Stimulated activated CD4-positive, alpha-beta T cell treated with anti-CD3 and anti-CD28 coated beads, Interleukin-15, amount 100 ng/mL, for 1 hour (primary cell): ENCODE measurements at places on chromosomes 7 and 10.

DNA sequence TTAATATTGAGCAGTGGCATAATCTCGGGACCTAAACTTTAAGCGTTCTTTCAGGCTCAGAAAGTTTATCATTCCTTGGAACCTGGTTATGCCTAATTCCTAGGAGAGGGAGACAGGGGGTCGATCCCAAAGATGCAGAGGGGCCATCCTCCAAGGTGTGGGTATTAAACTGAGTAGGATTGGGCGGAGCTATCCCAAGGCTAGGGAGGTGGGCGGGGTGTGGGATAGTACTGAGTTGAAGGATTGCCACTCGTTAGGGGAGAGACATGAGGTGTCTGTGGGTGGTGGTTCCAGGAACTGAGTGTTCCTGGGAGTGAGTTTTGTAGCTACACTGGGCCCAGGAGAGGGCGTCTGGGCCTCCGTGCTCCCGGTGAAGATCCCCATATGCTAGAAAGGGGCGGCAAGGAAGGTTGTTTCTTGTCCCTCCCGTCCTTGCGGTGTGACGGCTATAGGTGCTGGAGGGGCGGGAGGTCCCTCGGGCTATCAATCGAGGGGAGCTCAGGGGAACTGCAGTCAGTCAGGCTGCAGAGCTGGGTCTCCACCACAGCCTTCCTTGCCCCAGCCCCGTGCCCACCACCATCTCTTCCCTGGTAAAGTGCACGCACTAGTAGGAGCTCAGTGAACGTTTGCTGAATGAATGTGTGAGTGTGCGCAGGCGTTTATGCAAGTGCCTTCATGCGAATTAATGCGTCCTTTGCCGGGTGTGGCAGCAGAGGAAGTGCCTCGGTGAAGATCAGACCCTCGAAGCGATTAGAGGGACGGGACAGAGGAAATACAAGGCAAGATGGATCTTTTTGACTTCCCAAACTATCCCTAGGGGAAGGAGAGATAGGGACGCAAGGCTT lies 3.0 kb upstream of the HMX2 start:
- no peak for DNase-seq

- DNase-seq, result no peak
Observed at GRCh38 chr7:82235713-82236112, 207.9 kb downstream of the CACNA2D1 start.

GRCh38 chr7:2811476-2812113 lies 32.5 kb downstream of the GNA12 start:
- DNase-seq, result no peak

DNA sequence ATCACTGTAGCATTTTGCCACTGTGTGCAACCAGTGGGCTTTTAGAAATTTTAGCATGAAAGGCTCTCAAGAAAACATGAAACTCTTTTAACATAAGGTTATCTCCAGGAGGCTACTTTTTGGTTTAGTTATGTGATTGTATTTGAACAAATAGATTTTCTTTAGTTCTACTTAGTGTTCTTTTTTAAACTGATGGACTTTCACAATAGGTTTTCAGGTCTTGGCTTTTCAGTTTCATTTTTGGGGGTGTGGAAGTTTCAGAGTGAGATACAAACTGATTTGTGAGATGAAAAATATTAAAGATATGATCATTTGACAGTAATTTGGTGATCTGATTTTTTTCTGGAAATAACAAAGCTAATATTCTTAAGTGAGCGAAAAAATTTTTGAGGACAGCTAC lies 344.1 kb downstream of the PHF14 start:
- no peak for DNase-seq

DNA sequence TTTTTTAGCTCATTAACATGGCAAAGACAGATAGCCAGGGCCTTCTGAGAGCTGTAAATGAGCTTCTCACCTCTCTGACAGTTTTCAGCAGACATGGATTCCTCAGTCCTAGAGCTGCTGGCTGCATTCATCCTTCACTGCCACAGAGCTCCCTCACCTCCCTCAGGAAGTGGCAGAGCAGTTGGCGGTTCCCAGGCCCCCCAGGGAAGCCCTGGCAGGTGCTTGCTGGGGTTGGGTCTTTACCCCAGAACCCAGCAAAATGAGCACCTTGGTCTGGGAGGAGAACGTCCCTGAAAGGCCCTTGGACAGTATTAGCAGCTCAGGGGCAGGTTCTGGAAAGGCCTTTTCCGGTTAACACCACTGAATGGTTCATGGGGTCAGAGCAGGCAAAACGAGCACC lies 288.0 kb downstream of the PTPRN2 start:
- no peak for DNase-seq

GRCh38 chr7:48213226-48213625 lies 42.0 kb downstream of the ABCA13 start:
- no peak for DNase-seq

- no peak for DNase-seq
Observed at GRCh38 chr7:117262546-117262945, 60.3 kb downstream of the WNT2 start.

- no peak for DNase-seq
Observed at GRCh38 chr10:43369921-43370320, 1.5 kb upstream of the FXYD4 start.

DNA sequence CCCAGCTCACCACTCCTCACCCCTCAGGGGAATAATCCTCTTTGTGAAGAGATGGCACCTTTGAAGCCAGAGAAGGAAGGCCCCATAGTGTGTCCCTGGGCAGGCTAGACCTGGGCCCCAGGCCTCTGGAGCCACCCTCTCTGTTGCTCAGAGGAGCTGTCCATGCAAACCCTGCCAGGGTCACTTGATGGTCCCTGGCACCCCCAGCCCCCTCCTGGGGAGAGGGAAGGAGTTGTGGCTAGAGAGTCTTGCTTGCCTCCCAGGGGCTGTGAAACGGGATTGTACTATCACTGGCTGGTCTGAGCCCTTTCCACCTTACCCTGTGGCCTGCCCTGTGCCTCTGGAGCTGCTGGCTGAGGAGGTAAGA lies 5.8 kb downstream of the GHRHR start:
- no peak for DNase-seq

DNA sequence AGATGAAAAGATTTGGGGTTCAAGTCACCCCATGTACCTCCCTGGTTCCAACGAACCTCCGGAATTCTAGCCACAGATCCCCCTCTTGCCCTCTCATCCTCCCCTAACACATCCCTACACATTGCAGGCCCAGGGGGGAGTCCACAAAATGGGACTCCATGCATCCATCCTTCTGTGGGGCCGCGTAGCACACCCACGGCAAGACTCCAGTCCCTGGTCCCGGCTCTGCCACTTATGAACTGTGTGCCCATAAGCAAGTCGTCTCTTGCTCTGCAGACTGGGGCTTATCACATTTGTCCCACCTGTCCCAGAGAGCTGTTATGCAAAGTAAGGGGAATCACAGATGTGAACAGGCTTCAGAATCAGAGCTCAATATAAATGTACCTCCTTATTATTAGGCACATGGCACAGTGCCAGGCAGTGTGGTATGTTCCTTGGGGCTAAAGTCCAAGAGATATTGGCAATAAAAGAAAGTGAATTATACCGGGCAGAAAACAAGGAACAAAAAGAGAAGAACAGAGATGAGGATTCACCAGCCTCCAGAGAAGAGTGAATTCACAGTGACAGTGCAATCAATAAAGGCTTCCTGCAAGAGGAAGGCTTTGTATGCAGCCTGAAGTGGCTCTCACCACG lies 73.9 kb downstream of the KCNMA1 start:
- DNase-seq, result no peak

- DNase-seq, result no peak
Observed at GRCh38 chr7:77330169-77330882, 85.8 kb downstream of the GSAP start.

DNA sequence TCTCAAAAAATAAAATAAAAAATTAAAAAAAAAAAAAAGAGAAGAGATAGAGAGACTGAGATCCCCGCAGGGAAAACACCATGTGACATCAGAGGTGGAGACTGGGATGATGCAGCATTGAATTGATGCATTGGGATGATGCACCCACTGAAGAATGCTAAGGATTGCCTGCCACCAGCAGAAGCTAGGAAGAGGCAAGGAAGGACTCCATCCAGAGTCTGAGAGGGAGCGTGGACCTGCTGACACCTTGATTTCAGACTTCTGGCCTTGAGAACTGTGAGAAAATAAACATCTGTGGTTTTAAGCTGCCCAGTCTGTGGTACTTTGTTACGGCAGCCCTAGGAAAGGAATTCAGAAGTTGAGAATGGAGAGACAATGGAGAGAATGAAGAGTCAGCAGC lies 89.8 kb upstream of the PRPS1L1 start:
- DNase-seq, result no peak

DNA sequence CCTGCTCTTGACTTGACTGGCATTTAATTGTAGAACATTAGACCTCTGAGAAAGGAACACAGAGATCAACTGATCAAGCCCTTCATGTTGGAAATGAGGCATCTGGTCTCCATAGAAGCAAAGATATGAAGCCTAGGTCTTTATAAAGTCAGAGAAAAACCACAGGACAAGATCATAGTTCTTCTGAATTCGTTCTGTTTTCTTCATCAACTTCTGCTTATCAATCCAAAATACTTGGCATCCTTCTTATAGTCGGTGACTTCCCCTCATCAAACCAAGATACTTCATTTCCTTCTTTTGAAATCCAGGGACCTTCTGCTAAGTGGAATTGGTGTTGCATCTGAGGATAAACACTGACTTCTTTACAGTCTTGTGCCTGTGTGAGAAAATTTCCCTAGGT lies 77.1 kb upstream of the PRKCQ start:
- DNase-seq, result no peak

GRCh38 chr7:94398841-94399240 lies 4.1 kb downstream of the COL1A2 start:
- DNase-seq, result no peak

DNA sequence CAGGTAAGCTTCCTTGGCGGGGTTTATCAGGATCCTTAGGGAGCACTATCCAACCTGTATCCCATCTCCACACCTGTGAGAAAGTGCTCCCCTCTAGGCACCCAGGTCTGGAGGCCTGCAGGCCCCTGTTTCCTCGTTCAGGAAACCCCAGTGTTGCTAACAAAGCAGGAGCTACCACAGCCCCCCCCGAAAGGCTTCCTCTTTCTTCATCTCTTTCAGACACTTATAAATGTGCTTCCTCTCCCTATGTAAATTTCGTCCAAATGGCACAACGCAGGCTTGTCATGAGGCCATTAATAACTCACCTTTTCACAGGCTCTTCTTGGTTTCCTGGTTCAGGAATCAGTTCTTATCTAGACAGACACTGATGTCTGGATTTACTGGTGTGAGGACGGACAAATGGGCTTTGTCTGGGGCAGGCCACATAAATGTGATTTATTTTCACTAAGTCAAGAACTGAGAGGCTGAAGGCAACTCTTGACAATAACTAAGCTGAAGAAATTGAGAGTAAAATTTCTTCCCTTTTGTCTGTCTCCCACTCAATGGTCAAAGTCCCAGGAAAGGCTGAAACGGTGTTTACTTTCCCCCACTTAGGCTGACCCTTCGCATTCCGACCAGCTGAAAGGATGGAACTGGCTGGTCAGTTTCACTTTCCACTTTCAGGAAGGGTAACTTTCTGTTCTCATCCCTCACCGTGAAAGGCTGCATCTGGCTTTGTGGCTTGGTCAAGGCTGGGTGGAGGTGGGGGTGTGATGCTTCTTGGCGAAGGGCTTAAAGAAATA lies 46.8 kb downstream of the PIK3AP1 start:
- DNase-seq, result no peak

GRCh38 chr10:77796311-77796915 lies 130.1 kb downstream of the DLG5 start:
- no peak for DNase-seq

GRCh38 chr10:101744267-101744666 lies 31.6 kb downstream of the FGF8 start:
- no peak for DNase-seq

DNA sequence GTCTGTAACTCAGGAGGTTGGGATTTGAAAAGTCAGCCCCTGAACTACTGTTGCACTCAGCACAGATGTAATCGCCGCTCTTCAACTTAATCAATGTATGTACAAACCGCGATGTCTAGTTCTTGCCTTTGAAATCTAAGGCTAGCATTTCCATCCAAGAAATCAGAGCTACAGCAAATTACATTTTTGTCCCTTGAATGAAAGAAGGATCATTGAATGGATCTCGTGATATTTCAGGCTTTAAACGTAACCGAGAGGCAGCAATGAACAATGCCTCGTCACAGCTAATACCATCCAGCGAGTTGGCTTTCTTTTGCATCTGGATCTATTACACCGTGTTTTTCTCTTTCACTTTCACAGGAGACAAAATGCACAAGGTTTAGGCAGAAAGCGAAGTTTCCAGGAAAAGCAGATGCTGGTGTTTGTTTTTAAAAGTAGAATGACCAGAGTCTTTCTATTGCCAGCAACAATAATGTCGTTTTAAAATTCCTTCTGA lies 5.5 kb downstream of the SKIDA1 start:
- DNase-seq, result no peak

DNA sequence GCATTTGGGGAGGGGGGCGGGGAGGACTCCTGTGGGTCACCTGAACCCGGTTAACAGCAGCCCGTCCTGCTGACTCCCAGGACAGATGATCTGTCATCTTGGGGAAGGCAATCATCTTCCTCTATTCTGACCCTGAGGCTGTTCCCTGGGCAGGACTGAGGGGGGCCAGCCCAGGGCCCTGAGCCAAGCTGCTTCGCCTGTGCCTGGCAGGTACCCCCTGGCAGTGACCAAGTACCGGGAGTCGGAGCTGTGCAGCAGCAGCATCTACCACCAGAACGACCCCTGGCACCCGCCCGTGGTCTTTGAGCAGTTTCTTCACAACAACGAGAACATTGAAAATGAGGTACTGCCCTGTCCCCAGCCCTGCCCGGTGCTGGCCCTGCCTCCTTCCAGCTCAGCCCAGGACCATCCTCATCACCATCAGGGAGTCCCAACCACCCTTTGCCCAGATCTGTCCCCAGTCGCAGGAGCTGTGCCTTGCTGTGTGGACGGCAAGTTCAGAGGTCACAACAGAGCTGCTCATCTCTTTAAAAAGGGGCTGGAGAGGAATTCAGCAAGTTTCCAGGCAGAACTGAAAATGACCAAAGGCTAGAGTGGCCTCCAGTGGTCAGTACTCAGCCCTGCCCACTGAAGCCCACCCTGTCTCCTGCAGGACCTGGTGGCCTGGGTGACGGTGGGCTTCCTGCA lies 8.1 kb downstream of the AOC1 start:
- DNase-seq, result no peak

DNA sequence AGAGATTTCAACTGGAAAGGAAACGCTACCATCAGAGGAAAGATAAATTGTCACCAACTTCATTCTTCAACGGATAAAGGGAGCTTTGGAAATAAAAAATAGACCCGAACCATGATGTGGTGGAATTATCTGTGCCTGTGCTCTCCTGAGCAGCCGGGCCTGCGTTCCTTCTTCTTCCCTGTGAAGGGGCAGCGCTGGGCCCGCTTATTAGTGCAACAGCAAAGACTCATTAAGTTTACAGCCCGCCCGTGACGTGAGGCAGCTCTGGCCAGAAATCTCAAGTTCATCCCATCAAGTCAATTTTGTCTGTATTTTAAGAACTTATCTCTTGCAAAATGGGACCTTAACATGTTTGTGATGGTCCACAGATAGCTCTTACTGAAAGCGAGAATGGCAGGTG lies 193.7 kb downstream of the ADARB2 start:
- DNase-seq, result no peak

GRCh38 chr7:85713171-85713570 lies 526.3 kb upstream of the SEMA3D start:
- DNase-seq, result no peak

GRCh38 chr7:32564542-32564941 lies 69.3 kb downstream of the AVL9 start:
- no peak for DNase-seq

- no peak for DNase-seq
Observed at GRCh38 chr10:58756130-58756719, 243.6 kb downstream of the BICC1 start.

- DNase-seq, result no peak
Observed at GRCh38 chr7:22361320-22361719, 4.4 kb upstream of the RAPGEF5 start.
